ENCODE measurements at places on chromosomes 1 and 21.

DNA sequence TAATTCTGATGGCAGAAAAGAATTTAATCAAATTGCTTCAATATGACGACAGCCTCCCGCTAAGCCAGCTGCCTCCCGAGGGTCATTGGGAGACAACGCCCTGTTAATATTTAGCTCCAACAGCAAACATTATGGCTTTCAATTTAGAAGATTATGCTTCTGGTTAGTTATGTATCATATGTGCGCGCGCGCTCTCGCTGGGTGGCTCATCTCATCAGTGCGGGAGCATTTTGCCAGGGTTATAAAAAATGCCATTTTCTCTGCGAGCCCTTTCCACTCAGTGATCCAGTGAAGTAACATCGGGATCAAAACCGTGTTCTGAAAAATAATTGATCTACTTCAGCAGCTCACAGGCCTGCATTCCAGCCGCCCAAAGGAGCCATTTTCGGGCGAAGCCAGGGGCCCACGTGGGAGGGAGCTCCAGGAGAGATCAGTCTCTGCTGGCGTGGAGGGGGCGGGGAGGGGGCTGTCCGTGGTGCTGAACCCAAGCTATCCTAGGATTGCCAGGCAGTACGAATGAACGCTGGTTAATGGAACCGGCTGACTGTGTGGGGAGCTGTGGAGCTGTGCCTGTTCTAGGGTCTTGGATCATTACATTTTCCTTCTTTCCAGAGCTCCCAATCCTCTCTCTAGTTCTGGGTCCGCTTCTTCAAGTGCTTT, 219.1 kb upstream of the ZC3H12A start:
- peak; percentile 19 for DNase-seq

GRCh38 chr1:27605796-27606707, 2.1 kb upstream of the AHDC1 start:
- peak; percentile 26 for DNase-seq

DNA sequence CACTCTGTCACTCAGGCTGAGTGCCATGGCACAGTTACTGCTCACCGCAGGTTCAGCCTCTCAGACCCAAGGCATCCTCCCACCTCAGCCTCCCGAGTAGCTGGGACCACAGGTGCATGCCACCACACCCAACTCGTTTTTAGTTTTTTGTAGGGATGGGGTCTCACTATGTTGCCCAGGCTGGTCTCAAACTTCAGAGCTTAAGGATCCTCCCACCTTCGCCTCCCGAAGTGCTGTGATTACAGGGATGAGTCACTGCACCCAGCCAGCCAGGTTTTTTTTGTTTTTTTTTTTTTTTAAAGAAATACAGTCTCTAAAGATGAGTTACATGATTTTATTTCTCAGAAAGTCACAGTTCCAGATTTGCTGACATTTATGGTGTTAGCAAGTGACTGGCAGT, 29.0 kb downstream of the BACE2 start:
- DNase-seq, result peak; percentile 10

- no peak for DNase-seq
These were observed 50.0 kb downstream of the HHAT start for GRCh38 chr1:210378736-210379135.

- DNase-seq, result no peak
These were observed 92.0 kb downstream of the ETS2 start for GRCh38 chr21:38897532-38898421.

DNA sequence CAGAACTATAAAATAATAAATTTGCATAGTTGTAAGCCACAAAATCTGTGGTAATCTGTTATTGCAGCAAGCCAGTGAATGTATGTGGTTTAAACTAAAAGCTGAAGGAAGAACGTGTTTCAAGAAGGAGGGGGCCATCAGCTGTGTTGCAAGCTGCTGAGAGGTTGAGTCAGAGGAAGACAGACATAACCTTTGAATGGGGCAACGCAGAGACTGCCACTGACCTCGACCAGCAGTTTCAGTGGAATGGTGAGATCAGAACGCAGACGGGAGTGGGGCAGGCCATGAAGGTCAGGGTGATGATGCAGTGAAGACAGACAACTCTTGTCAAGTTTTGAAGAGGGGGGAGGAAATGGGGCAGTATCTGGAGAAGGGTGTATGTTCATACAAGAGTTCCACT, 23.2 kb upstream of the QSOX1 start:
- DNase-seq, result peak; percentile 24

DNA sequence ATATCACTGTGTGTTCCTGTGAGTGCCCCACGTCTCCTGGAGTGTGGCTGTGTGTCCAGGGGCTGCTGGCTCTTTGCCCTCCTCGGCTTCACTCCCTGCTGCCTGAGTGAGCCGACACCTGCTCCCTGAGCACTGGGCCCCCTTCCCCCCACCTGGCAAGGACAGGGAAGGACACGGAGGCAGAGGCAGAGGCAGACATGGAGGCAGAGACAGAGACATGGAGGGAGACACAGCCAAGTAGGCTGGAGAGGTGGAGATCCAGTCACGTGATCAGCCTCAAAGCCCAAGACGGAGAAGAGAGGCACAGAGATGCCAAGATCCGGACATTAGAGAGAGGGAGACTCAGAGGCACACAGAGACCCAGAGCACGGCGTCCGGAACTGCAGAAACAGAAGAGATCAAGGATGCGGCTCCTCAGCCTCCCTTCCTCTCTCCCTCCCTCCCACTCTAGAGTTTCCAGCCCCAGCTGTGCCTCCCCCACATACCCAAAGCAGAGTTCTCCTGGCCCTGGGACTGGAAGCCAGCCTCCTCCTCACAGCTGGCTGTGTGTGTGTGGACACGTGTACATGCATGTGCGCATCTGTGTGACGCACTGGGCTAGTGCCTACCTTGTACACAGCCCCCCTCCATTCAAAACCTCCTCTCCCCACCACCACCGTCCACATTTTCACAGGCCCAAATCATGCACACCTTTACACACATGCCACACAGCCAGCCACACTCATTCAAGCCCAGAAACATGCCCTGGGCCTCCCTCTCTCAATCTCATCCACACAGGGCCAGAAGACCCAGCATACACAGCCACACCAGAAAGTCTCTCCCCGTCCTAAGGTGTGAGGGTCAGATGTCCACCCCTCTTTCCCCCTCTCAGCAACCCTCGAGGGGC, 39.1 kb upstream of the WASF2 start:
- DNase-seq, result no peak

GRCh38 chr1:200473698-200474371, 64.0 kb upstream of the ZNF281 start:
- DNase-seq, result no peak

- no peak for DNase-seq
These were observed 73.9 kb downstream of the DNTTIP2 start for GRCh38 chr1:93805027-93805610.

DNA sequence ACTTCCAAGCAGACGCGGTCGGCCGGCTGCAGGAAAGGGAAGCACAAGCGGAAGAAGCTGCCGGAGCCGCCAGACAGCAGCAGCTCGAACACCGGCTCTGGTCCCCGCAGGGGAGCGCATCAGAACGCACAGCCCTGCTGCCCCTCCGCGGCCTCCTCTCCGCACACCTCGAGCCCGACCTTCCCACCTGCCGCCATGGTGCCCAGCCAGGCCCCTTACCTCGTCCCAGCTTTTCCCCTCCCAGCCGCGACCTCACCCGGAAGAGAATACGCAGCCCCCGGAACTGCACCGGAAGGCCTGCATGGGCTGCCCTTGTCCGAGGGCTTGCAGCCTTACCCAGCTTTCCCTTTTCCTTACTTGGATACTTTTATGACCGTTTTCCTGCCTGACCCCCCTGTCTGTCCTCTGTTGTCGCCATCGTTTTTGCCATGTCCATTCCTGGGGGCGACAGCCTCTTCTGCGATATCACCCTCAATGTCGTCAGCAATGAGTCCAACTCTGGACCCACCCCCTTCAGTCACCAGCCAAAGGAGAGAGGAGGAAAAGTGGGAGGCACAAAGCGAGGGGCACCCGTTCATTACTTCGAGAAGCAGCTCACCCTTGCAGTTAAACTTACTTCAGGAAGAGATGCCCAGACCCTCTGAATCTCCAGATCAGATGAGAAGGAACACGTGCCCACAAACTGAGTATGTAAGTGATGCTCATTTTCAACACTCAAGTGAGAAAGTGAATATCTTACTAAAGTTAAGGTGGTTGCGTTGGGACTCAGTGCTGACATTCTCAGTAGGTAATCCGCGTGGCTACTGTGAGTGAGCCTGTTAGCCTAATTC, 25.5 kb downstream of the UTS2 start:
- DNase-seq, result no peak

Measured in A549 (cell line).